ENCODE measurements at places on chromosomes 7 and 10.

DNA sequence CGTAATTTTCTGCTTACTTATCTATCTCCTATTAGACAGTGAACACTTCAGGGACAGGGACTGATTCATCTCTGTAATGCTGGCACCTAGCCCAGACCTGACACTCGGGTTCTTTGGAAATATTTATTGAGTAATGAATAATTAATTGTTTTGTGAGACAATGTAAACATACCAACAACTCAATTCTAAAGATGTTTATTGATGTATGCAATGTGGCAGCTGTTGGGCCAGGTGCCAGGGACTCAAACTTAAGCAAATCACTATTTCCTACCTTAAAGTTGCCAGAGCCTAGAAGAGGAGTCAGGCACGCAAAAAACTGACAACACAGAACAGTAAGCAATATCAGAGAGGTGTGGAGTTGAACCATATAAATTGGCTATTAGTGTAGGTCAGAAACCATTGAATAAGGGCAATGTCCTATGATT, 63.6 kb upstream of the BMPER start:
- DNase-seq = no peak

DNA sequence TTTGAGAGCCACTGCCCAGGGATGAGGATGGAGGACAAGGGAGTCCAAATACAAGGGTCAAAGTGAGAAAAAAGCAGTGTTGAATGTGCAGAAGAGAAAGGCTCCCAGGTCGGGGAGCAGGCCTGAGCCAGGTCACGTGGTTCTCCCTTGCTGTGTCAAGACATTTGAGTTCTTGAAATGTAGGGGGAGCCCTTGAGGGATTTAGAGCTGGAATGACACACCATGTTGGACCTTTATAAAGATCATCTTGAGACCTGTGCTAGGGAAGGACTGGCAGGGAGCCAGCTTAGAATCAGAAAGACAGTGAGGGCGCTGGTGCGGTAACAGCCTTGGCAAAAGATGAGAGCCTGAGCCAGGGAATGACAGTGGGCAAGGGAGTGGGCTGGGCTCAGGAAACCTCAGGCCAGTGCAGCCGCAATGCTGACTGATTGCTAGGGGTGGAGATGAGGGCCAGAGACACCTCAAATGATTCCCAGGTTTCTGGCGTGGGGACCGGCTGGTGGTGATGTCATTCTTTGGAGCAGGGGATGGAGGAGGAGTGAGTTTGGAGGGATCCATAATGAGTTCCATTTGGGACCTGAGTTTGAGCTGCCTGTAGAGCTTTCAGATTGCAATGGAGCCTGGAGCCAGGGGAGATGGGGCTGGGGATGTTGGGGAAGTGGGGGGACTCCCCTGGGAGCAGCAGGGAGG, 120.1 kb downstream of the PTPN20 start:
- DNase-seq = no peak

- DNase-seq = no peak
Observed at GRCh38 chr7:150381785-150382122, 2.6 kb downstream of the ZNF775 start.

GRCh38 chr10:77832238-77832637, 94.3 kb downstream of the DLG5 start:
- DNase-seq = no peak

- DNase-seq = peak; percentile 33
Observed at GRCh38 chr7:35036361-35037171, 719 bp downstream of the DPY19L1 start.

- DNase-seq = no peak
Observed at GRCh38 chr10:30055226-30055662, 4.1 kb downstream of the JCAD start.

DNA sequence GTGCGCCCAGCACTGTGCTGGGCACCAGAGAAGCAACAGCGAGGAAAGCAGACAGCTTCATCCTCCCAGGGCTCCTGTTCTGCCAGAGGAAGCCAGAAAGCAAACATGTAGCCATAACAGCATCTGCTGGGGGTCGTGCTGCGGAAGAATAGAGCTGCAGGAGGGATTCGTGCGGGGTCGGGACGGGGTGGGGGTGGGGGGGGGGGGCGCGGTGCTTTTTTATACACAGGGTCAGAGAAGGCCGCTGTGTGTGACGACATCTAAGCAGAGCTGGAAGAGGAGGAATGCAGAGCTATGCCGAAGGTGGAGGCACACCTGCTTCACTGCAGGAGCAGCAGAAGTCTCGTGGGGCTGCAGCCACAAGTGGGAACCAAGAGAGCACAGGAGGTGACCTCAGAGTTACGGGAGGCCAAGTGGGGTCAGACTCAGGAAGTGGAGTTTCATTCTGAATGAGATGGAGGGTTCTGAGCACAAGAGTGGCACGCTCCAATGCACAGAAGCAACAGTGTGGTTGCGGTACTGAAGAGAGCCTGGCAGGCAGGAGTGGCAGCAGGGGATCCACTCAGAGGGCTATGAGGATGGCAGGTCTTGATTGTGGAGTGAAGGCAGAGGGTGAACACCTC, 11.1 kb downstream of the PKD1L1 start:
- DNase-seq = no peak

DNA sequence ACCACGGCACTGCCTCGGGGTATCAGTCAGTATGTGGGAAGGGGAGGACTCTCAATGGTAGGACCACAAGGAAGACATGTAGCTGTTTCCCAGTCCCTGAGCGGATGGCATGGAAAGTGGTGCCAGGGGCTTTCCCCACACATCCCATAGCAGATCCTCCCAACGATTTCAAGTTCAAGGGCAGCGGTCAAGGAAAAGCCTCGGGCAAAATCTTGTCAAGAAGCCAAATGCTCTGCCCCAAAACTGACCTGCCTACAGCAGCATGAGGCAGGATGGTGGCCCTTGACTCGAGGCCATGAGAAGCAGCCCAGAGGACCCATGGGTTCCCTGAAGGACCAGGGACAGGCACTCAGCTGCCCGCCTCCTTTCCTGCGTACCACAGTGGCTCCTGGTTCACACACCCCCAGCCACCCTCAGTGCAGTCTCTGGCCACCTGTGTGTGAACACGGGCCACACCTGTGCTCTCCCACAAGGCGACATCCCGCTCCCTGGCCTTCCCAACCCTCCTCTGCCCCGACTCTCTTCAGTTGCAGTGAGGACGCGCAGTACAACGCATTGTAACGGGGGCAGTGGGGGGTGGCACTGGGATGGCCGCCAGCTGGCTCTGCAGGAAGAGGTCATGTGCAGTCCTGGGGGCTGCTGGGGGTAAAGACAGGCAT, 43.6 kb downstream of the CTBP2 start:
- no peak for DNase-seq

GRCh38 chr10:115654961-115655360, 561.8 kb downstream of the ATRNL1 start:
- no peak for DNase-seq

DNA sequence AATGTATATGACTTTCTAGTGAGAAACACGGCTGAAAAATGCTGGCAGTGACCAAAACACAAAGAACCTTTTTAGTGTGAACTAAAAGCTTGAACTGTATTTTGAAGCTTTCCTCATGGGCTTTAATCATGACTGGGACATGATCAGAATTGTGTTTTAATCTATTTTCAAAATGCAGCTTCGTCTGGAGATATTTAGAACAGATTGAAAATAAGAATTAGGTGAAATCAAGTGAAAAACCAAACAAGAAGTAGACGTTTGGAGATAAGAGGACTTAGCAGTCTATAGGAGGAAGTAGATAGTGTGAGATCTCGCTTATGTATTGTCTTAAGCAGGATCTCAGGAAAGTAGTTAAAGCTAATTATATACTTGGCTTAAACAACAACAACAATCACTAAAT, 865.4 kb upstream of the MBL2 start:
- no peak for DNase-seq

GRCh38 chr10:4450169-4450568, 375.8 kb upstream of the AKR1E2 start:
- DNase-seq = no peak

- DNase-seq = no peak
Observed at GRCh38 chr10:29345144-29345909, 56.5 kb downstream of the LYZL1 start.

DNA sequence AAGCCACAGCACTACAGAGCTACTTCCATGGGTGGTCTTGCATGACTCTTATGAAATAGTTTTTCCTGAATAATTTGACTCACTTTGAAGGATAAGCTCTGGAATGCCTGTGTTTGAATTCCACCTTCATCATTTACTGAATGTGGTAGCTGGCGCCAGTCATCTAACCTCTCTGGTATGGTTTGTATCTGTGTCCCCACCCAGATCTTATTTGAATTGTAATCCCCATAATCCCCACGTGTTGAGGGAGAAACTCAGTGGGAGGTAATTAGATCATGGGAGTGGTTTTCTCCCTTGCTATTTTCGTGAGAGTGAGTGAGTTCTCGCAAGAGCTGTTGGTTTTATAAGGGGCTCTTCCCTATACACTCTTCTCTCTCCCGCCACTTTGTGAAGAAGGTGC, 11.2 kb upstream of the SLC13A1 start:
- DNase-seq = no peak

GRCh38 chr10:7611909-7612308, 54.9 kb downstream of the ITIH5 start:
- no peak for DNase-seq

DNA sequence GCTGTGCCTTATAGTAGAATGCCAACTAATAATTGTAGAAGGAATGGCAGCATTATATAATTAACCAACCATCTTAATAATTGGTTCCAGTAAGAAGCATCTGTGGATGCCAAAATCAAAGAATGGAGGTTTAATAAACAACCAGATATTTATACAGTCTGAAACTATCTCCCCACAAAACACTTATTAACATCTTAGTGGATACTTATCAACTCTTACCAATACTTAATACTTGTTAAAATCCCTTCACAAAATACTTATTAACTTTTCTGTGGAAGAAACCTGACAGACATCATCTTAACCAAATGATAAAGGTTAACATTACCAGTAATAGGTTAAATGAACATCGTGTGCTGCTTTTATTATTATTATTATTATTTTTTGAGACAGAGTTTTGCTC, 29.1 kb upstream of the FAM107B start:
- no peak for DNase-seq

GRCh38 chr10:101014966-101015581, 15.5 kb downstream of the LZTS2 start:
- peak; percentile 7 for DNase-seq

DNA sequence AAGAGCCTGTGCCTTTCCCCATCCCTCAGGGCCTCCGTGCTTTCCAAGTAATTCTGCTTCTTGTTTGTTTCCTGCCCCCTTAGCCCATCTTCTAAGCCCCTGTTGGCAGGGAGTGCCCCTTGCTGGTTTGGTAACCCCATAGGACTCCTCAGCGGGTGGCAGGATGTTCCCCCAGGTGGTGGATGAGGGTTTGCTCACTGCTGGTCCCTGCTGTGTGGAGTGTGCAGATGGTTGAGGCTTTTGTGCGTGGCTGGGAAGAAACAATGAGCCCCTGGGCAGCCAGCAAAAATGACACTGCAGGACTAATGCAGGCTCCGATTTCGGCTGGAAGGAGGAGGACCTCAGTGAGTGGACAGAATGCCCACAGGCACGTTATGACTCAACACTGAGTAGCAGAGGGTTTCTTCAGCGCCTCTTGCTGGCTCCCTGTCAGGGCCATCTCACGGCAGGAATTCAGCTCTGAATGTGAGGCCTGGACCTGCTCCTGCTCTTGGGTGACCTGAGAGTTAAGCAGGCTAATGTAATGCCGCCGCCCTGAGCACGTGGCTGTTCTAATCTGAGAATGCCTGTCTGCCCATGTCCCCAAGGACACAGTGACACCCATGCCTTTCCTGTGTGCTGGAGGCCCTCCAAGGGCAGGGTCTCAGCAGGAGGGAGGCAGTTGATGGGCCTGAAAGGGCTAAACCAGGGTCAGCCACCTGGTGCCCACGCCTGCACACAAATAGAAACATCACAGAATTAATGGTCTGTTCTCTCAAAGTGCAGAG, 16.6 kb downstream of the BAG3 start:
- DNase-seq = no peak

GRCh38 chr10:109962247-109962646, 38.9 kb upstream of the XPNPEP1 start:
- DNase-seq = no peak

- DNase-seq = no peak
Observed at GRCh38 chr10:63935705-63936104, 414.5 kb downstream of the REEP3 start.

DNA sequence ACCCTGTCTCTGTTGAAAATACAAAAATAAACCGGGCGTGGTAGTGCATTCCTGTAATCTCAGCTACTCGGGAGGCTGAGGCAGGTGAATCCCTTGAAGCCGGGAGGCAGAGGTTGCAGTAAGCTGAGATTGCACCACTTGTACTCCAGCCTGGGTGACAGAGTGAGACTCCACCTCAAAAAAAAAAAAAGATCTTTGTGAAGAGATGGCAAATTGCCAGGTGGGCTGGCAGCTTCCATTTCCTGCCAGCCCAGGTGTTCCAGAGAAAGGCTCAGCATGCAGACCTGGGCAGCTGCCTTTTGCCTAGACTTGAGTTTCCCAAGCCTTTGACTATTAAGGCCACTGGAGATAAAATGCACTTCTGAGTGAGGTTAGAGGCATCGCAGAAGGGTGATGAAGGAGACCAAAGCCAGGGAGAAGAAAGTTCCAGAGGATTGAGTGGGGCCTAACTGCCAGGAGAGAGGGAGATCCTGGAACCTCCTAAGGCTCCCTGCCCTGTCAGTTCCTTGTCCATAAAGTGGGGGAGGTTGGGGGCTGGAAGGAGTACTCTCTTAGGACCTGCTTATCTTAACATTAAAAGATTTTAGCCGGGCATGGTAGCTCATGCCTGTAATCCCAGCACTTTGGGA, 10.0 kb upstream of the DDIT4 start:
- peak; percentile 72 for DNase-seq

- no peak for DNase-seq
Observed at GRCh38 chr7:151433721-151434400, 6.1 kb downstream of the CRYGN start.

DNA sequence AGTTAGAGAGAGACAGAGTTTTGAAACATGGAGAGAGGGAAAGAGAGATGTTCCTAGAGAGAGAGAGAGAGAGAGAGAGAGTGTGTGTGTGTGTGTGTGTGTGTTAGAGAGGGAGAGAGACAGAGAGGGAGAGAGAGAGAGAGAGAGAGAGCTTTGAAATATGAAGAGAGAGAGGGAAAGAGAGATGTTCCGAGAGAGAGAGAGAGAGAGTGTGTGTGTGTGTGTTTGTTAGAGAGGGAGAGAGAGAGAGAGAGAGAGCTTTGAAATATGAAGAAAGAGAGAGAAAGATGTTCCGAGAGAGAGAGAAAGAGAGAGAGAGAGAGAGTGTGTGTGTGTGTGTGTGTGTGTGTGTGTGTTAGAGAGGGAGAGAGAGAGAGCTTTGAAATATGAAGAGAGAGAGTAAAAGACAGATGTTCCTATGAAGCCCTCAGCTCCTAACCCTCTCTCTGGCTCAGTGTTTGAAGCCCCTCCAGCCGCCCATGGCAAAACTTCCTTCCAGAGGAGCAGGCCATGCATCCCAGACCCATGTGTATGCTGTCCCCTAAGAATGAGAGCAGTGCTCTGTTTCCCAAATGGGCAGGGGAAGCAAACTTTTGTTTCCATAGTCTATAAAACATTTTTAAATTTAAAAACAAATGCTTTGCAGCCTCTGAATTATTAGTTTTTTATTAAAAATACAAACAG, 130.9 kb downstream of the KCNMA1 start:
- DNase-seq = no peak

Data from stimulated activated naive CD4-positive, alpha-beta T cell (primary cell).